ENCODE measurements at places on chromosomes 2 and 18.

GRCh38 chr18:31828613-31829012, 67.9 kb upstream of the SLC25A52 start:
- DNase-seq = no peak

GRCh38 chr2:29193111-29193510, 77.9 kb downstream of the CLIP4 start:
- DNase-seq = no peak

DNA sequence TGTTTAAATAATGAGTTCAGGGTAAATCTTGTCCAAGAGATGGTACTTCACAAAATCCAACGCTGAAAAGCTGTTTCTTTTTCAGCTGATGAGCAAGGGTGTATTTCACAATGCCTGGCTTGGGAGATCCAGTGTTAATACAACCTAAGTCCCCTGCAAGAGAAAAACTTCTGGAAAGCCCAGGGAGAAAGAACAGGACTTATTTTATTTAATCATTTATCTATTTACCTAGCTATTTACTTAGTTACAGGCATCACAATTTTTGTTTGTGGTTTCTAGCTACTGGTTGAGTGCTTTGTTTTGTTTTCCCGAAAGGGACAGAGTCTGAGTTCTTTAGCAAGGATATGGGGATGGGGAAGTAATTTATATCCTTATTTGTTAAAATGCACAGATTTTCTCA, 598.2 kb upstream of the SYT4 start:
- DNase-seq = no peak

- DNase-seq = no peak
These were observed 96.2 kb upstream of the CTDP1 start for GRCh38 chr18:79583426-79583825.

DNA sequence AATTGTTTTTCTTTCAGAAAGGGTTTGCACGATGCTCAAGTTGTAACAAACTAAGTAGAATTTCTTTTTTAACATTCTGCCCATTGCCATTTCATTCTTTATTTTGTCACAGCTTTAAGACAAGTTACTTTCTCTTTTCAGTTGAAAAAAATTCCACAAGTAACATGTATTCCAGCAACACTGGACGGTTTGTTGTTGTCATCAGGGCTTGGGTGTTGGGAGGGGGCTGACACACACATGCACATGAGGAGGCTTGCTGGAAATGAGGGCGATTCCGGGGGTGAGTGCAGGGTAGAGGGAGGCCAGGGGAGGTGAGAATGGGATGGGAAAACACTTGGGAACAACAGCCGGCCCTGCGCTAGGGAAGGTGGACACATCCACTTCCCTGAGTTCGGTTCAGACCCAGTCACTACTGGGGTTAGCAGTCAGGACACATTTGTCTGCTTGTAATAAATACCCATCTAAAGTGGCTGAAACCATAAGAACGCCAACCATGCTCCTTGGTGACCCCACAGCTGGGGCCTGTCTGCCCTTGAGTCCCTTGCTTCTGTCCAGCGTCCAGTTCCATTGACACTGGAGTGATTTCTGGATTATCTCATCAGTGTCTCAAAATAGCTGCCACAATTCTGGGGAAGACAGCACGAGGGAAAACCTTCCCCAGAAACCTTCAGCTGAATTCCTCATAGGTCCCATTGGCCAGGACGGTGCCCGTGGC, 141.8 kb upstream of the BCL2L11 start:
- no peak for DNase-seq

GRCh38 chr2:104650405-104650996, 203.4 kb upstream of the POU3F3 start:
- no peak for DNase-seq

DNA sequence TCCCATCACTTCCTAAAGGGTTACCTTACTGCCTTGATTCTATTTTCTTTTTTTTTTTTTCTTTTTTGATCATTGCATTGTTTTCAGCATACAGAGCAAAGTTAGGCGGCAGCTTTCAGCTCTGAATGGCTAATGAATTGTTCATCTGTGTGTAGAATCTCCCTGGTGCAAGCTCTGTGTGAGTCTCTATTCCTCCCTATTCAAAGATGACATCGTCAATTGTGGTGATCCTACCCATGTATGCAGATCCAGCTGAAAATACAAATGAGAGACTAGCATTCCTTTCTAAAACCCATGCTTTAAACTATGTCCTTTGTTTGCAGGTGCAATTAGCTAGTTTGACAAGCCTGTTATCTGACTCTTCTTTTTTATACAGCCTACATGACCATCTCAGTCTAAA, 539.0 kb downstream of the ARHGAP15 start:
- DNase-seq = no peak

- no peak for DNase-seq
These were observed 292.9 kb downstream of the XIRP2 start for GRCh38 chr2:167181134-167181533.

DNA sequence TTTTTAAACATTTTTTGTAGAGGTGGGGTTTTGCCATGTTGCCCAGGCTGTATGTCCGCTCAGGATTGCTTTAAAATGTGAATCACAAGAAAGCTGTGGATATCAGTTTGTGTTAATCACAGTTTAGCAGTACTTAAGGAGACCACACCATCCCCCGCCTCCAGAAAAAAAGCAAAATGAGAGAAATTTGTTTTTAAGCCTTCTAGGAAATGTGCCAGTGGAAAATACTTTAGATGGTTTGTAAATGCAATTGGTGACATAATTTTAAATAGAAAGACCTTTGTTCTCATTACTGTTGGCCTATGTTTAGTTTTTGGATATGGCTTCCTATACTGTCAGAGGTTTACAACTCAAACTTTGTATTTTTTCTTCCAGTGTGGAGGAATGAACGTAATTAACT, 27.0 kb downstream of the GCA start:
- no peak for DNase-seq

GRCh38 chr18:76345901-76346300, 149.1 kb downstream of the ZNF516 start:
- DNase-seq = no peak

- DNase-seq = no peak
These were observed 80.2 kb downstream of the PXDN start for GRCh38 chr2:1664076-1664605.

GRCh38 chr18:80253871-80254492, 6.7 kb upstream of the PARD6G start:
- DNase-seq = no peak

GRCh38 chr2:207156451-207157161, 9.1 kb downstream of the KLF7 start:
- DNase-seq = no peak

GRCh38 chr2:32756074-32756727, 128.4 kb downstream of the TTC27 start:
- DNase-seq = no peak

DNA sequence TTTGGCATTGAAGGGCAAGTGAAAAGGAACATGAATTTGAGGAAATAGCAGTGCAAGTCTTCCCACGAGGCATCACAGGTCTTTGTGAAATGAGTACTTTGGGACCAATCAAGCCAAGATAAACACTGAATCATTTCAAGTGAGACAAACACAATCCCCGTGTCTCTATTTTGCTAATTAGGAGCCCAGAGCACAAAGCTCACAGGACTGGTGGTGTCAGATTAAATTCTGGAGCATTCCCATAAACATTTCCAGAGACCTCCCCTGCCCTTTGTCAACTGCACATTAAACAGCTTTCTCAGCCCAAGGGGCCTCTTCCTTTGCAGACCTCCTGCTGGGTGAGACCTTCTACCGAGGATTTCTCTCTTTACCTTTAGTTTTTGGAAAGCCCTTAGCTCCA, 50.7 kb downstream of the DAPL1 start:
- DNase-seq = no peak

- DNase-seq = no peak
These were observed 61.3 kb downstream of the CYBRD1 start for GRCh38 chr2:171583566-171583965.

DNA sequence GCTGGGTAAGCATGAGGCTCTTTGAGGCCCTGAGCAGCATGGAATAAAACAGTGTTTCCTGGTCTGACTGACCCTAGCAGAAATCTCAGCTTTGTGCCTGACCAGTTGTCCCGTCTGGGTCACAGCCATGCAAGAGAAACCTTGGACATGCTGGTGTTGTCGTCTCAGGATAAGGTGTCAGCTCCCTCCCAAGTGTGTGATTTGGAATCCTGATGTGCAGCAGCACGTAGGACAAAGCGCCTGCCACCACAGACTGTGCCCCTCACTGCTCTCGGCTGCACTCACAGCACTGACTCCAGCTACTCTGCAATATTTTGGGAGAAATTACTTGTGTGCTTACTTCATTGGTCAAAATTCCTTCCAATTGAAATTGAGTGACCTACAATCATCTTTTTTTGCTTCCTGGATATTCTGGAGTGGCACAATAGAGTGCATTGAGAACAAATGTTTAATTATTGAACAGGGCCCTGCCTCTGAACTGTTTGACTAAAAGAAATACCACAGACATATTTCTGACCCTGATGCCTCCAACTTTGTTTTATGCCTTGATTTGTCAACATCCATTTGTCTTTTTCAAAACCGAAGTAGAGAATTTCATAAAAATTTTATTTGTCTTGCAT, 352.4 kb downstream of the SOCS6 start:
- DNase-seq = no peak

GRCh38 chr18:48833701-48834412, 116.9 kb downstream of the SMAD7 start:
- DNase-seq = no peak

DNA sequence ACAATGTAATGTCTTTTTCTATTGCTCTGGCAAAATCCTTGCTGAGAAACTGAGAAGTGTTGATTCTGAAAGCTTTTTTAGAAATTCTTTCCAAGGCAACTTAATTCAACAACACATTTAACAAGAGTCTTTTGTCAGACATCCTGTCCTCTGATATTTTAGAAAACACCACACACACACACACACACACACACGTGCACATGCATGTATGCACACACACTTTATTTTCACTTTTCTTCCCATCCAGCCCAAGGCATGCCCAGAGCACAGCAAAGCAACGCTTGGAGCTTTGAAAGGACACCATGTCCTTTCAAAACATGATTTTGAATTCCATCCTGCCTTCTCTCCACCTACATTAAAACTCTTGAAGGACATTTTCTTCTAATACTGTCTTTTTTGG, 116.1 kb downstream of the ATL2 start:
- DNase-seq = no peak

GRCh38 chr2:177501186-177501585, 108.6 kb downstream of the AGPS start:
- no peak for DNase-seq

DNA sequence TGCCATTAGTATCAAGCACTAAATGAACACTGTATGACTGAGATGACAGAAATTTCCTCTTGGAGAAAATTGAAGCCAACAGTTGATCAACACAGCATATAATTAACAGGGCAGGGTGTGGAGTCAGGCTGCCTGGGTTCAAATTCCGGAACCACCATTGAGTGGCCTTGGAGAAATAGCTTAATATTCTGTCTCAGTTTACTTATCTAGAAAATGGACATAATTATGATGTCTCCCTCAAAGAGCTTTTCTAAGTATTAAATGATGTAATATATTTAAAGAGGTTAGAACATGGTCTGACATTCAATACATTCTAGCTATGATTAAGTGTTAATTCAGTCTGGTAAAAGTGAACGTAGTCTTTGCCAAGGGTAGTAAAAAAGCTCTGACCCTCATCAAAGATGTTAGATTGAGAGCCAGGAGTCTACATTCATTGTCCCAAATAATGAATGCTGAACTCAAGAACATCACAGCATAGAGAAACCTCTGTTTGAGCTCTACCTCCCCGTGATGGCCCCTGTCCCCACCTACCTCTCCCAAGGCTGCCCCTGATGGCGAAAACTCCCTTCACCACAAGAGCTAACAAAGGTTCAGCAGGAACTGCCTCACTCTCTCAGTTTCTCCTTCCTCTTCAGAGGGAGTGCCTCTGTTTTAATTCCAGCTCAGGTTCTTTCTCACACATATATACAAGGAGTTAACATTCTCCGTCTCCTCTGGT, 2.7 kb upstream of the VWA3B start:
- DNase-seq = no peak

DNA sequence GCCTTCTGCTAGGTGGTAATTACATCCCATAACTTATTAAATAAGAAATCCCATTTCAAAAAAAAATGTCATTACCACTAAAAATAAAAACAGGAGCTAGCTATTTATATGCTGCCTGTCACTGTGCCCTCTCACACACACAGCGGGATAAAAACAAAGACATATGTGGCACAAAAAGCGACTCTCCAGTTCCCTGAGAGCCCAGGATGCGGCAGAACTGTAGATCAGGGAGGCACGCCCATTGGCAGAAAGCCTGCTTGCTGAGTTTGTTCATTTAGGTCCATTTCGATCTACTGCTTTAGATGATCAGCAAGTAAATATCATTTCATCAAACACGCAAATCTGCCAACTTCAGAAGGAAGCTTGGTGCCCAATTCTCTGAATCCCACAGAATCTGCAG, 124.4 kb downstream of the TMEM163 start:
- DNase-seq = no peak

- DNase-seq = no peak
These were observed 62.0 kb downstream of the TGIF1 start for GRCh38 chr18:3511980-3512379.

- peak; percentile 29 for DNase-seq
These were observed 59.2 kb downstream of the AAK1 start for GRCh38 chr2:69584127-69584889.

DNA sequence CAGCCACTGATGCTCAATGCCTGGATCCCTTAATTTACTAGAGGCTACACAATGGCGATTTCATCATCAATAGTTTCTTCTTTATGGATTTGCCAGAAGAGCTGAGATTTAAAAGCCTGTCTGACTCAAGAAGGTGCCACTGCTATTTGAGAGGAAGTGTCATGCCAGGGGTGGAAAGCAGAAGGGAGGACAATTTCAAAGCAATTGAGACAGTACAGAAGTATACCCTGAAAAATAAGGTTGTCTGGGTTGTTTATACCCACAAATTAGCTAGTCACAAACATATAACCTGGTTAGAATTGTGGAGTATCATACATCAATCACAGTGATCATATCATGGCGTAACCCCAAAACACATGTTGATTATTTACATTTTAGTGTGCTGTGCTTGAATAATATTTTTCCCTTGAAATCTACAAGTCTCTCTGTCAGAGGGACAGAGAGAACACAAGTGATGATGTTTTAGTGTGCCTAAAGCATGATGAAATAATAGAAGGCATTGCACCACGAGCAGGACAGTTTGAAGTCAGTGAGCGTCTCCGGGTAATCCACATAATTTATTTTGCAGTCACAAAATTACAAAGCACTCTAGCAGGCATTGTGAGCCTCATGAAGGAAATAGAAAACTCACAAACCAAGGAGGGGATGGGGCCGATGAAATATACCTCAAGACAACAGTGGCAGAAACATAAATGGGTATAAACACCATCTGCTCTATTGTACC, 312.2 kb upstream of the SPRED2 start:
- DNase-seq = no peak

DNA sequence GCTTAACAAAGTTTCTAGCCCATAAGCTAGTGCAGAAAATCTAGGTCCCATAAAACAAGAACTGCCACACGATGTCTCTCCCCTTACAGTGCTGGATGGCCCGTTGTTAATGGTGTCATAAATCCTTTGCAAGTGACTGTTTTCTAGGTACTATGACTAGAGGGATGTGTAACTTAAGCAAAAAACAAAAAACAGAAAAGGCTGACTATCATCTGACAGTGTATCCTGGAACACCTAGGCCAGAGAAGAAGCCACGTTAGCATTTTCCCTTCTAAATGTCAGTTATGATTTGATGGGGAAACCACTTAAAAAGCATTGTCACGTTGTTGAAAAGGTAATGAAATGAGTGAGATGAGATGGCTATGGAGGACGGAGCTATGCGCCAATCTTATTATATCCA, 2.4 kb downstream of the CASP8 start:
- DNase-seq = no peak

- DNase-seq = no peak
These were observed 1085.6 kb downstream of the SOCS6 start for GRCh38 chr18:71374294-71375000.

- DNase-seq = no peak
These were observed 2.4 kb downstream of the EN1 start for GRCh38 chr2:118845005-118845521.

Measured in GF-D8 (cell line).